Stimulated activated CD8-positive, alpha-beta memory T cell treated with anti-CD3 and anti-CD28 coated beads, Interleukin-4, amount 100 ng/mL, for 4 hours (primary cell): ENCODE measurements at places on chromosomes 1 and 21.

- no peak for DNase-seq
Observed at GRCh38 chr1:51669816-51670215, 52.9 kb downstream of the OSBPL9 start.

- DNase-seq: peak; percentile 39
Observed at GRCh38 chr21:46559291-46559983, 45.4 kb downstream of the S100B start.

DNA sequence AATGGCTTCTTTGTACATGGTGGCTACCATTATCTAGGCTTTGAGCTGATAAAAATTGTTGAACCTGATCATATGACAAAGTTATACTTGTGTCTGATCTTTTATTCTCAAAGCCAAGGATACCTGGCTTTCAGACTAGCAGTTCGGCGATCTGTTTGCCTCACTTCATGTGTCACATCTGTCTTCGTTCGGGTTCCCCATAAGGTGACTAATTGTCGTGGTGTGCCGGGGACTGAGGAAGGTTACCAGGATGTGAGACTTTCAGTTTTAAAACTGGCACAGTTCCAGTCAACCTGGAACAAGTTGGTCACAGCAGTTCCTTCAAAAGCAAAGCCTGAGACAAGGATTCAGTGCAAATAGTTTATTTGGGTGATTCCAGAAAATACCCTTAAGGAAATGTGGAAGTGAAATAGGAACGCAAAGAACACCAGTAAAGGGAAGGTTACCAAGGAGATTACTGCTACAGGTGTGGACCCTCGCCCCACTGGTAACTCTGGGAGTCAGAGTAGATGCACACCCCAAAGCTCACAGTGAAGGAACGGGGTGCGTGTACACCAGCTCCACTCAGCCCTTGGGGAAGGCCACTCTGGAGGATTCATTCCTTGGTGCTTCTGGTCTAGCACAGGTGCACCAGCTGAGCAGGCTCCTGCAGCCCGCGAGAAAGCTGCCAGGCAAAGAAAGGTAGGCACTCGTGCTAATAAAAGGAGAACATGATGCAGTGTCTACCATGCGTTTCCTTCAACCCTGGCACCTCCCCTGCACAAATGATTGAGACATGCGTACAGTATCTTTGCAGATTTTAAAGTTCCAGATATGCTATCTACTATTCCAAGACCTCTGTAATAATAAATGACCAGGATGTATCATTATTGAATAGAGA, 69.0 kb downstream of the VWA5B1 start:
- DNase-seq: no peak

DNA sequence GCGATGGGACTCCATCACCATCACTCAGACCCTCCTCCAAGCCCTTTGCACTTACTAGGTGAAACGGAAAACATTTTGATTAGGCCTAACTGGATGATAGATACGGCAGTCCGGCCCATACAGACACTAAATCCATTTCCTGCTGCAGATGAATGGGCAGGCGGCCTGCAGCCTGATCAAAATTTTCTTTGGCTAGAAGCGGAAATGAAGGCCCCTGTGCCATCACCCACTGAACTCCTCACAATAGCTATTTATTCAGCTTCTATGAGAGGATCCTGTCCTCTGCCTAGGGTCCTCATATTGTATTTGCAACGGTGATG, 200.5 kb downstream of the OMA1 start:
- no peak for DNase-seq

DNA sequence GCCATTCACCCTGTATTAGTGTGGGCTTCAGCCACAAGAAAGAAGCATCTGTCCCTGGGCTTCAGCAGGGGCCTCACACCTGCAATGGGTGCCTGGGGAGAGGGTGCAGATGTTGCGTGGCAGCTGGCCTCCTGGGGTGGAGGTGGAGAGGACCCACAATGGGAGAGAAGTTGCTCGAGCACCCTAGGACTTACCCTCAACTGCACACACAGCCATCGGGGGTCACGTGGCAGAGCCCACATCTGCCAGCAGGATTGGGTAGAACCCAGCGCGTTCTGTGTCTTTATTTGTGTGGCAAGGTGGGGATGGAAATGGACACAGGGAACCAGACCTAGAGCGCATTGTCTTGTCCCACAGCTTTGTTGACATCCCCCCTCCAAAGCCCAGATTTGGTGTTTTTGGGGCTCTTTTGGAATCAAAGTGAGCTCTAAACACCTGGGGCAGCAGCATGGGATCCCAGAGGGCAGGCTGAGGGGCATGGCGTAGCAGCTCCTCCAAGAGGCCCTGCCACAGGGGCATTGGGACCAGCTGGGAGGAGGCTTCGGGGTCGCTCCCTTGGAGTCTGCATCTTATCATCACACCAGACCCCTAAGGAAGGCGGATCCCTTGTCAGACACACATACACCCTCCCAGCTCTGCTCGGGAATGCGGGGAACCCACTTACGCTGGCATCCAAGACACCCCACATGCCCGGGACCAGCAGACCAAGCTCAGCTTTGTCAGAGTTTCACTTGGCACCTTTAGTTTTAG, 5.1 kb downstream of the ABCG1 start:
- DNase-seq: no peak

GRCh38 chr1:212683357-212683722, 16.3 kb downstream of the BATF3 start:
- peak; percentile 21 for DNase-seq

- no peak for DNase-seq
Observed at GRCh38 chr1:121471523-121471922, 286.7 kb downstream of the SRGAP2C start.

DNA sequence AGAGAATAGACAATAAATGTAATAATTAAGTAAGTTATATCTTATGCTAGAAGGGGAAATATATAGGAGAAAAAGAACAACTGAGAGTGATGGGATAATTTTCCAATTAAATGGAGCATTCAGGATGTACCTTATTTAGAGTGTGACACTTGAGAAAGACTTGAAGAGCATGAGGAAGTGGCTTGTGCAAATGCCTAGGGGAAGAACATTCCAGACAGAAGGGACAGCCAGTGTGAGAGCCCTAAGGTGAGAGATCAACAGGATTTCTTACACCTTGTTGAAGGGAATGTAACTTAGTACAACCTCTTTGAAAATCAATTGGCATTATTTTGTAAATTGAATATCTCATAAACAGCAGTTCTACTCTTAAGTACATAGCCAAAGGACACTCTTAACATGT, 28.8 kb upstream of the TSPAN2 start:
- DNase-seq: no peak

- no peak for DNase-seq
Observed at GRCh38 chr1:64867266-64867665, 99.1 kb downstream of the JAK1 start.

DNA sequence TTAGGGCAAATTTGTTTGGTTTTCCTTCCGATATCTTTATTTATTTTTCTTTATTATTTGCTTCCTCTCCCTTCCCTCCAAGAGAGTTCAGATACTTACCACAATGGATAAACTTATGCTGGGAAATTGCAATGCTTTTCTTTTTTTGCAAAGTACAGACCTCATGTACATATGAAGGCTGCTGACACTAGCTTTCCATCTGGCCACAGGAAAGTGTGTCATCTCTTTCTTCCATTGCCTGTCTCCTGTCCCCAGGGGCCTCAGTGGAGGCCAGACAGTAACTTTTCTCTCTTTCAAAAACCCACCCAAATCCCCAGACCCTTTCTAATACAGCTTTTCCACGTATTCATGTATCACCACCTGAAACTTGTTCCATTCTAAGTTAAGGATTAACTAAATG, 73.9 kb downstream of the ST6GALNAC3 start:
- DNase-seq: no peak

- no peak for DNase-seq
Observed at GRCh38 chr1:90836345-90836679, 119.2 kb upstream of the BARHL2 start.

- peak; percentile 2 for DNase-seq
Observed at GRCh38 chr1:64686828-64687724, 57.8 kb upstream of the RAVER2 start.

DNA sequence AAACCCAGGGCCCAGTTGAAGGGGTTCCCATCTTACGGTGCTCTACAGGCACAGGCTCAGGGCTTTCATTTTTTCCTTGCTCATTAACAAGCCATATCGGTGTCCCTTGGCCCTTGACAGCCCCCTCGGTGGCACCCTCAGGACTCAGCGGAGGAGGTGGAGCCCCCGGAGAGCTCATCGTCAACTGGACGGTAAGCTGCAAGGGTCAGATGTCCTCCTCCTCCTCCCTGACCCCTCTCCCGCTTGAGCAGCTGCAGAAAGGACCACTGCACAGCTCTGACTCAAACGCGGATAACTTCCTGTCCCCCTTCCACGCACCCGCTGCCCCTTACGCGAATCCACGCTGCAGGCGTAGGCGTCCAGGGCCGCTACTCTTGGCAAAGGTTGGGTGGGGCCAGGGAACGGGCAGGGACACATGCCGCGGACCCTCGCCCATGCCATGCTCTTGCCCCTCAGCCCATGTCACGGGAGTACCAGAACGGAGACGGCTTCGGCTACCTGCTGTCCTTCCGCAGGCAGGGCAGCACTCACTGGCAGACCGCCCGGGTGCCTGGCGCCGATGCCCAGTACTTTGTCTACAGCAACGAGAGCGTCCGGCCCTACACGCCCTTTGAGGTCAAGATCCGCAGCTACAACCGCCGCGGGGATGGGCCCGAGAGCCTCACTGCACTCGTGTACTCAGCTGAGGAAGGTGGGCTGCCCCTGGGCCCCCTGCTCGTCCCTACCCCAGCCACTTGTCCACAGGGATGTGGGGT, 14.7 kb downstream of the TMEM81 start:
- no peak for DNase-seq

- DNase-seq: no peak
Observed at GRCh38 chr1:117671781-117672501, 66.1 kb downstream of the TENT5C start.

DNA sequence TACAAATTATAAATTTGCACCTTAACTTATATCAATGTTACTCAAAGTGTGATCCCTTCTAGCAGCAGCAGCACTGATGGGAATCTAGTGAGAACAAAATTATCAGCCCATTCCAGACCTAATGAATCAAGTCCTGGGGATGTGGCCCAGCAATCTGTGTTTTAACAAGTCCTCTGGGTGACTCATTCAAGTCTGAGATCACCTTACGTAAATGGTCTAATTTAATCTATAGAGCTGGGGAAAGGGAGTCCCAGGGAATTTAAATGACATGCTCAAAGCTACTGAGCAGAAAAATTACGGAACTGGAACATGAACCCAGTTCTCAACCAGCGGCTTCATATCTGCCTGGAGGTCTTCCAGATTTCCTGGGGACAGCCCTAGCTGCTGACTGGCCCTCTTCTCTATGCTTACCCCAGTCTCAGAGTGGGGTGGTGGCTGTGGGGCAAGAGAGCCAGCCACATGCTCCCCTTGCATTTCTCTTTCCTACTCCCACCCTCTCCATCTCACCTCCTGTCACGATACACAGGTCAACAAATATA, 220.0 kb downstream of the TM2D1 start:
- no peak for DNase-seq

GRCh38 chr21:34865400-34866241, 183.5 kb downstream of the RUNX1 start:
- no peak for DNase-seq
